ENCODE measurements at places on chromosomes 1 and 21. TPM values are rescaled to one million over a fixed set of nuclear protein-coding genes. Genes with fewer than 3 reads are reported as not detected.

Gene HSD17B7
- total RNA-seq = 13.3 TPM

Gene NPHP4
- total RNA-seq = 6.4 TPM

Gene SH2D5
- total RNA-seq = 0.20 TPM

Gene TMED5
- 83.3 TPM for total RNA-seq

Gene PLA2G2F
- not detected for total RNA-seq

Gene PTAFR
- 0.12 TPM for total RNA-seq

Gene S100A2
- 11.2 TPM for total RNA-seq

Gene ADAMTS4
- 5.2 TPM for total RNA-seq

Gene PIP5K1A
- total RNA-seq = 39.5 TPM

Gene S100B
- 31.8 TPM for total RNA-seq

All from RPMI7951 (cell line).